ENCODE measurements at places on chromosomes 11 and 22.
A peak's percentile ranks its signal among the peaks of the same experiment; 100 is the strongest.

DNA sequence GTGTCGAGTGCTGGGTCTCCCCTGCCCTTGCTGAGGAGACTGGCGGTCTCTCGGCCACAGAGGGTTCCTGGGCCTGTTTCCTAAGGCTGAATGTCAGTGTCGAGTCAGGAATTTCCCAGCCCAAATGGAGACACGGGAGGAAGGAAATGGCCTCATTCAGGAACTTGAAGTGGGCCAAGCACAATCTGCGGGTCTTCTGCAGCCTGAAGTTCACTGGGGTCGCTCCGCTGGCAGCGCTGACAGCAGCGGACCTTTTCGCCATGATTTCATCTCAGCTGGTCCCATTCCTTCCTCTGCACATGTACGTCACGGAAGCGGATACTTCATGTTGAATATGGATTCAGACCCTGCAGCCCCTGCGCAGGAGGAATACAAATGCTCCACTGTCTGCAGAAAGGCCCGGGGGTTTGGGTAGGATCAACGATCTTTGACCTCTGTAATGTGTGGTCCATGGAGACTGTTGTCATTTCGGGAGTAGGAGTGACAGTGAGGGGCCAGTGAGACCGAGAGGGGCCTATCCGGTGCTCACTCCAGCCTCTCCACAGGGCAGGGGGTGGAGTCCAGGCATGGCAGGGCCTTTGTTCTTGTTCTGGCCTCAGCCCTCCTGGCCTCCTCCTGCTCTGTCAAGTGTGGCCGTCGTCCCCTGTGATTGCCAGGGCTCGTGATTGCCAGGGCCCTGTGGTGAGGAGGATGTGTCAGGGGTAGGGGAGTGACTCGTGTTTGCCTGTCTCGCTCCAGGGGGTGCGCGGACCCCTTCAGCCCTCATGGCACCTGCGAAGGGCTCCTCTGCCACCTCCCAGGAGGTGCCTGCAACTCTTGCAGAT, 402.3 kb downstream of the TBC1D22A start:
- DNase-seq, result peak; percentile 44

- no peak for DNase-seq
Measured at GRCh38 chr11:15150507-15150906, 35.8 kb downstream of the INSC start.

DNA sequence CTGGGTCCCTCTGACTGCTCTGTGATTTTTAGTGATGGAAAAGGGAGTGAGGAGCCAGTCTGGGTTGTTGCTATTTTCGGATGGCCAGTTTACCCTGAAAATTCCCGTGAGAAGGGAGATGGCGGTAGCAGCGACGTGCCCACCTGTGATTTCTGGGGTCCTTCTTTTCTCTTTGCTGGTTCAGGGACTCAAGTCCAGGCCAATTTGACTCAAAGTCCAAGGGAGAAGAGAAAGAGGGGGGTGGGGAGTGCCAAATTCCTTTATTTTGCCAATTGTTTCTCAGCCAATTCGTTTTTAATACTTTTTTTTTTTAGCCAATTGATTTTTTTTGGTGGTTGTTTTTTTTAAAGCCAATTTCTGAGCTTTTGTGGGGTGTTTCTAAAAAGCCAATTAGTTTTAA, 6.9 kb downstream of the IGF2 start:
- no peak for DNase-seq

DNA sequence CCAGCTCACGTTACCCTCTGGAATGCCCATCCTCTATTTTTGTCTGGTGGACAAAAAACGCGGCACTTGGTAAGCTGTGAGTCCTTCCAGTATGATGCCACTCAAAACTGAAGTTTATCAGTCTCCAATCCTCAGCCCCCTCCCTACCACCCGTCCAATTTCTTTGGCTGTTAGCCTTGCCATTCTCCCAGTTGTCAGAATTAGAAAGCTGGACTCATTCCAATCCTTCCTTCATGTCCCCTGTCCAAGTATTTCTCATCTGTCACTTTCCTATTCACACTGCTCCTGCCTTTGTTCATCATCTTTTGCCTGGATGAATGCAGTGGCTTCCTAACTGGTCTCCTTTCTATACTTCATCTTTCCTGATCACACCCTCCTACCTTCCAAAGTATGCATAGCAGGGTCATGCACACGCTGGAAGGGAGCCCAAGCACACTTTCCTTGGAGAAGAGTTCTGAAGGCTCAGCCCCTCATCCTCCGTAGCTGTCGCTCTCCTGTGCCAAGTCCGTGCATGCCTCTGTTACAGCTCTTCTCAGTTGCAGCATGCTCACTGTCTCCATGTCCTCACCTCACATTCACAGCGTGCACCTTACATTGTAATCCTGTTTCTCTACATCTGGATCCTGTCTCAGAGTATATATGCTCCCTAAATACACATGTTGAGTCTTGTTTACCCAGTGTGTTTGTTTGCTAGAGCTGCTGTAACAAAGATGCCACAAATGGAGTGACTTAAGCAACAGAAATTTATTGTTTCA, 19.4 kb downstream of the APLP2 start:
- DNase-seq, result peak; percentile 74

DNA sequence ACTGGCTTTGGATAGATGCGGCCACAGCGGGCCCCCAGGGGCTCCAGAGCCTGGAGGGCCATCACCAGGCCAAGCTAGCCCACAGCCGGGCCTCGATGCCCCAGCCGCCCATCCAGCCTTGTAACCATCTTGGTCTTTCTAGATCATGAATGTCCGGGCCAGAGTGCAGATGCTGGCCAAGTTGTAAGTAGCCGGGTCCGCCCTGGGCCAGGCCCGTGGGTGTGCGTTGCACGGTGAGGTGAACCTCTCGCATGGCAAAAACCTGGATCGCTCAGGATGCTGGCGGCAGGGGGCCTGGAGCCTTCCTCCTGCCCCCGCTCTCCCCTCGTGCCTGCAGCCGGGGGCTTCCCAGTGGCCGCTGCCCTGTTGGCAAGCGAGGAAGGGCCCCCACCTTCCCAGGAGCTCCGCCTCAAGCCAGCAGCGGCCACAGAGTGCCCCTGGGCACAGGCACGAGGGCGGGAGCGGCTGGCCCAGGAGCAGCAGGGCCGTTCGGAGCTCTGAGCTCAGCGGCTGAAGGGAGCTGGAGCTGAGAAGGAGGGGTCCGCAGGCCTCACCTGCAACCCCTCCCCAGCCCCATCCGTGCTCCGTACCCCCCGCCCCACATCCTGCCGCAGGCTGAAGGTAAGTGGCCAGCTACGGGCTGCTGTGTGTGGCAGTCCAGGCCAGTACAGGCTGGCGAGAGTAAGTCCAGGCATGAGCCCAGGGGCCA, 10.9 kb upstream of the MRPL23 start:
- DNase-seq, result no peak

- DNase-seq, result peak; percentile 80
Measured at GRCh38 chr11:6319704-6320410, 444 bp downstream of the CAVIN3 start.

GRCh38 chr22:42229455-42230149, 40.9 kb downstream of the TCF20 start:
- DNase-seq, result no peak
